ENCODE measurements at places on chromosomes 1 and 21. TPM values are rescaled to one million over a fixed set of nuclear protein-coding genes. Genes with fewer than 3 reads are reported as not detected.
A peak's percentile ranks its signal among the peaks of the same experiment; 100 is the strongest.

DNA sequence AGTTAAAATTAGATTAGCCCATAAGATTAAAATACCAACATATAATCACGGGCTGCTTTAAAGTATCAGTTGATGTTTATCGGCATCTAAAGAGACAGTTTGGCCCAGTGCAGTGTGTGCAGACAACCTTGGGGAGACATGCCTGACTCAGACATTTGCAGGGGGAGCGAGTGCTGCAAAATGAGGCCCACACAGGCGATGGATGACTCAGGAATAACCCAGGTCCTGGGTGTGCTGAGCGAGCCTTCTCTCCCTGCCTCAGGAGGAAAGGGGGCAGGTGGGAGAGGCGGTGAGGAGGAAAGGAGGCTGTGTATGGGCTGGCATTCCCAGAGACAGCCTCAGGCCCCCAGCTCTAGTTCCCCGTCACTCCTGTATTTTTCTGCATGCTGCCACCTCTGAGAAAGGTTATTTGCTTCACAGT lies 9.0 kb downstream of the SLC9A1 start:
- peak; percentile 88 for DNase-seq

DNA sequence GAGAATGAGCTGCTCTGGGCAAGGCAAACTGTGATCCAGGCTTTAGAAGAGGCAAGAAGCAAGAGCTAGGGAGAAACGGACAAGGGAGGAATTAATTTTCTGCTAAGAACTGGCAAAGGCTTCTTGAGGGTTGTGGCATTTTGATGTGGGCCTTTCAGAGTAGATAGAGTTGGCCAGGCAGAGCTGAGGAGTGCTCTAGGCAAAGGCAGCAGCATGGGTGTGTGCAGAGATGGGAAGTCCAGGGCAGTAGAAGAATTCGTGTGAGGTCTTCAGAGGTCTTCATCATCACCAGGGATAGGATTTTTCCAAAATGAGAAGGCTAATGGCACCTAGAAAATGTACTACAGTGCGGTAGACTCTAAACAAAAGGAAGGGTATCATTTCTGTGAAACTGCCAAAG lies 237.8 kb downstream of the LTN1 start:
- DNase-seq: no peak

DNA sequence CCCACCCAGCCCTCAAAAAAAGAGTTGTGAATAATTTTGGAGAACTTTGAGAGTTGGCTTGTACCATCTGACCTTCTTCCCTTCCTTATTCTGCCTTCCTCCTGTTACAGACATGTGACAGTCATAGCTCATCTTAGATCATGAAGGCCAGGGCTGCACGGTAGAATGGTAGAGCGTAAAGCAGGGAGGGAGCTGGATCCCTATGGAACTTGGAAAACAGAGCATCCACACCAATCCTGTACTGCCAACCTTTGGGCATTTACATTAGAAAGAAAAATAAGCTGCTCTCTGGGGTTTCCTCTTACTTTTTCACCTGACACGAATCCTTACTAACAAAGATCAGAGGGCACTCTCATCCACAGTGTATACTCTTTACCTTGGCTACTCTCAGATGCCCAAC lies 121.5 kb downstream of the GPR52 start:
- DNase-seq: no peak

The DENND2D gene
- not detected for total RNA-seq

DNA sequence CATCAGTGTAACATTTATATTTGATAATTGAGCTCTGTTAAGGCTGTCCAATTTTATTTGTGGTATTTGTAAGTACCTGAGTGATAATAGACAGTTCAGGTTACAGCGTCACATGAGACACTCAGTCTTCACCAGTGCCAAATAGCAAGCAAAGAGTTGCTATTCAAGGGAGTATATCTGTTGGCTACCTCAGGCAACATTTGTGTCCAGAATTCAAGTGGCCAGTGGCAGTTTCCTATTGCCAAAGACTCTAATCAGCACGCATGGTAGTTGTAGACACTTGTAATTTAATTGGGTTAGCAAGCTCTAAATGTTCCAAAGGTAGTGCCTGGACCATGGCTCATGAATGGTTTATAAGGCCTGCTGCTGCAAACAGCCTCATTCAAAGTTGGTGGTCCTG lies 1524.3 kb upstream of the B3GALT2 start:
- DNase-seq: no peak

DNA sequence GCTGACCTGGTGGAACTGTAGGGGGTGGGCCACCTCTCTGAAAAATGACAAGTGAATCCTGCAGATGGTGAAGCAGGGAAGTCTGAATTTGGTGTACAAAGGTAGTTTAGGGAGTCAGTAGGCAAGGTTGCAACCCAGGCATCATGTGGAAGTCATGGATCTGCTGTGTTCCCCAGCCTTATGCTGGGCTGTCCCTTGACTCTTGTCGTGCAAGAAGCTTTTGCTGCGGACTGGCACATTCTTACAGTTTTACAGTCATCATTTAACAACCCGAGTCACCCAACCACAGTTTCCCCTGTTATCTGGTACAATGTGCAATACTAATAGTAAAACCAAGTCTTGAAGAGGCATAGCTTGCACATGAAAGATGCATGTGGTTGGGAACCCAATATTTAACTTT lies 13.2 kb downstream of the RHOU start:
- DNase-seq: no peak

DNA sequence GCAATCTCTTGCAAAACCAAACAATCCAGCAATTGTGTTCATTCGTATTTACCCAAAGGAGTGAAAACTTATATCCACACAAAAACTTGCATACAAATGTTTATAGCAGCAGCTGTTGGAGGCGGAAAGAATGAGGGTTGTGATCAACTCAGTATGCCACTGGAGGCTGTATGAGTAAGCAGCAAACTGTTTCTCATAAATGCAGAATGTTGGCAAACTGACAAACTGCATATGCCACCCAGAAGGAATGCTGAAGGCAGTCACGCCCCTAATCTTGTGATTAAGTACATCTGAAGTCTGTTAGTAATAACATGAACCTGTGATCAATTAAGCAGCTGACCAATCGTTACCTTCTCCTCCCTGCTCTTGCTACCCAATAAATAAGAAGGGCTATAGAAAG lies 60.5 kb upstream of the CR2 start:
- peak; percentile 89 for DNase-seq

DNA sequence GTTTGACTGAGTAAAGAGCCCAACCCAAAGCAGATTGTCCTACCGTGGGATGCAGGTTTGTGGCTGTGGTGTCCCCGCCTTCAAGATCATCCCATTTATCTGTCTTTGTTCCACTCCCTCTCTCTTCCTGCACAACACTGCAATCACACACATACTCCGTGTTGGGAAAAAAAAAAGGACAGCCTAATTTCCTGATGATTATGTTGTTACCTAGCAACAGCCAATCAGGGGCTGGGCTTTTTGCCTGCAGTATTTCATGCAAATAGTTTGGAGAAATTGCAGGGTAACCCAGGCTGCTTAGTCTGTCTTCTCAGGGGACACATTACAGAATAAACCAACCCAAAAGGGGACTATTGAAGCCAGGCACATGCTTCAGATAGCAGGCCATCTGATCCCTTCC lies 38.3 kb downstream of the PHC2 start:
- no peak for DNase-seq

The C1orf141 gene
- total RNA-seq: not detected

The S1PR1 gene
- 0.84 TPM for total RNA-seq

DNA sequence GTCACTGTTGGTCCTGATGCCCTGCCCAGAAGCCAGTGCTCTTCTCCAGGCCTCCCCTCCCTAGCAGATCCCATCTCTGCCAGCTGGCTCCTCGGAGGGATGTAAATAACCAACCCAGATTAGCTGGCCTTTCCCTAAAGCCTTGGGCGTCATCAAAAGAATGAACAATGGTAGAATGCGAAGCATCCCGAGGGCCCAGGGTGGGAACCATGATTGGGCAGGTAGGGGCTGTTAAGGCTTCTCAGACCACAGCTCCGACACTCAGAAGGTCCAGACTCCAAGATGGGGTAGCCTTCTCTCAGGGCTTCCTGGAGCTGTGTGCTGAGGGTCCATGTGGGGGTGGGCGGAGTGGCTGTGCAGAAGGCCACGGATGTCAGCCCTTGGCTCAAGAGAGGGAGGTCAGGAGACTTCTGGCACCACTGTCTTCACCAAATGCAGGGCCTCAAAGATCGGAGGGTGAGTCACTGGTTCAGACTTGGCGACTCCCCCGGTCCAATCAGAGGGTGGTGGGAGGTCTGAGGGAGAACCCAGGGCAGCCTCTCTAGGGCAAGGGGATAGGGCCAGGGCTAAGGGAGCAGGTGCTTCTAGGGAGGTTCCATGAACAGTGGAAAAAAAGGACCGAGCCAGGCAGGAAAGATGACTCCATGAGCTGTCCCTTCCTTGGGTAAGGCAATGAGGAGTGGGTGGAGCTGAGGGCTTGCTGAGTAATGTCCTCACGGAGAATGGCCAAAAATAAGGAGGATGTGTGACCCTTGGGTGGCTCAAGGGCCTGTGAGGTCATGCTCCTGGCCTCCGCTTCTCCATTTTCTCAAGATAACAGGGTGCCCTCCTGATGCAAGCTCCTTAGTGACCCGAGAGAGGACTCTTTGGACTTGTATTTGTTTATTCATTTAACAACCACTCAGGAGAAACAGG lies 58.4 kb upstream of the EPS8L3 start:
- peak; percentile 90 for DNase-seq

GRCh38 chr21:29157080-29157479 lies 26.6 kb downstream of the MAP3K7CL start:
- no peak for DNase-seq

The SWT1 gene
- 3.4 TPM for total RNA-seq

DNA sequence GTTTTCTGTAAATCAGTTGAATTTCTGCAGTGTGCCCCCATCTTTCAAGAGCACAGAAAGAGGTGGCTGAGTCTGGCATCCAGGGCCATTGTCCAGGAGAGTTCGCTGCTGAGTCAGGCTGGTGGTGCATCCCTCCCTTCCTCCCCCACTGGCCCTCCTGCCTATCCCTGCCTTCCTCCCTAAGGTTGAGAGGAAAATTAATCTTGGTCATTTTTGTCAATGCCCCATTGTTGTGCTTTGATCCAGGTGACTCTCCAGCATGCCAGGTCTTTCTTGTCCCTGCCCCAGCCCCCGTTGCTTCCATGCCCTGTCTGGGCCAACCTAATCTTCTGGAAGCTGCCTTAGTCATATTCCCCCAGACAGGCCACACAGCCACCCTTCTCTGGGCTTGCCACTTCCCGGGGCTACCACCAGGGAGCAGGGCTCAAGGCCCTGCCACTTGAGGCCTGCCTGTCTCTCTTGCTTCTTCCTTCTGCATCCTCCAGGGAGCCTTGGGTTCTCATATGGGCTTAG lies 26.6 kb downstream of the PROK1 start:
- no peak for DNase-seq

- peak; percentile 51 for DNase-seq
These were observed 25.9 kb downstream of the S100A6 start for GRCh38 chr1:153509729-153510354.

- no peak for DNase-seq
These were observed 8.3 kb downstream of the CITED4 start for GRCh38 chr1:40853885-40854170.

- peak; percentile 63 for DNase-seq
These were observed 26.2 kb upstream of the SCMH1 start for GRCh38 chr1:41268154-41268770.

GRCh38 chr1:228917755-228918154 lies 182.5 kb downstream of the RHOU start:
- DNase-seq: no peak

DNA sequence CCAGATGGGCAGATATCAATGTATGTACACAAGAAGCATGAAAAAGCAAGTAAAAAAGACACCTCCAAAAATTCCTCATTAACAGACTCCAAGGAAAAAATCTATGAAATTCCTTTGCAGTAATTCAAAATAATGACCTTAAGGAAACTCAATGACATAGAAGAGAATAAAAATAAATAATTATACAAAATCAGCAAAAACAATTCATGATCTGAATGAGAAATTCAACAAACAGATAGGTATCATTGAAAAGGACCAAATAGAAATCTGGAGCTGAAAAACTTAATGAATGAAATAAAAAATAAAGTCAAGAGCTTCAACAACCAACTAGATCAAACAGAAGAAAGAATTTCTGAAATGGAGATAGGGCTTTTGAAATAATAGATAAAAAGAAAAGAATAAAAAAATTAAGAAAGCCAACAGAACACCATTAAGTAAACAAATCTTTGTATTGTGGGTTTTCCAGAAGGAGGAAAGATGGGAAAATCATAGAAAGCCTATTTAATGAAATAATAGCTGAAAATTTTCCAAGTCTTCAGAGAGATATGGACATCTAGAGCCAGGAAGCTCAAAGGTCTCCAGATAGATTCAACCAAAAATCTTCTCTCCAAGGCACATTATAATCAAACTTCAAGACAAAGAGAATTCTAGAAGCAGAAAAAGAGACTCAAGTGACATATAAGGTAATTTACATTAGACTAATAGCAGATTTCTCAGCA lies 52.0 kb upstream of the KCNK1 start:
- no peak for DNase-seq

GRCh38 chr1:29249170-29249691 lies 12.9 kb downstream of the PTPRU start:
- peak; percentile 56 for DNase-seq

The CCDC27 gene
- not detected for total RNA-seq

GRCh38 chr1:76496871-76497270 lies 370.4 kb upstream of the ST6GALNAC5 start:
- DNase-seq: no peak

The SMYD2 gene
- total RNA-seq: 75.5 TPM

GRCh38 chr1:190908246-190908645 lies 430.6 kb upstream of the BRINP3 start:
- DNase-seq: no peak

GRCh38 chr1:160260406-160261382 lies 1.7 kb downstream of the DCAF8 start:
- peak; percentile 84 for DNase-seq

- no peak for DNase-seq
These were observed 92.0 kb downstream of the VWA5B1 start for GRCh38 chr1:20382711-20383110.

The FLG2 gene
- total RNA-seq: not detected

DNA sequence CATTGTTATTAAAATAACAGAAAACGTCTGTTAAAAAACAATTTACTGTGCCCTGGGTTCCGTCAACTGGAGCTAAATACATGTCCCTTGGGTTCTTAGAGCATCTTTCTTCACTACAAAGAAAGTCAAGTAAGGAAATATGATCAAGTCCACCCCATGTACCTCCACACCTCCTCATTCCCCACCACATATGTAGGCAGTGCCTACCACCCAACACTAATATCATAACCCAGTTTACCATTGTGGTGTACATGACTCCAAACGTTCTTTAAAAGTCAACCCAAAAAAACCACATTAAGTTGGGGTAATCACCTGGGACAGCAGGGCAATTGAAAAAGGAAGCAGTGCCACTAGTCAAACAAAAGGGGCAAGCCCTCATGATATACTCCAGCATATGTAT lies 7.8 kb upstream of the LRRC52 start:
- no peak for DNase-seq

The ANKRD35 gene
- total RNA-seq: 0.12 TPM

The FAM163A gene
- total RNA-seq: not detected

- no peak for DNase-seq
These were observed 72.8 kb downstream of the CNST start for GRCh38 chr1:246638941-246639655.

- DNase-seq: no peak
These were observed 81.0 kb upstream of the VAV3 start for GRCh38 chr1:108046026-108046425.

Measured in RPMI7951 (cell line).